ENCODE measurements at places on chromosomes 2 and 18.

DNA sequence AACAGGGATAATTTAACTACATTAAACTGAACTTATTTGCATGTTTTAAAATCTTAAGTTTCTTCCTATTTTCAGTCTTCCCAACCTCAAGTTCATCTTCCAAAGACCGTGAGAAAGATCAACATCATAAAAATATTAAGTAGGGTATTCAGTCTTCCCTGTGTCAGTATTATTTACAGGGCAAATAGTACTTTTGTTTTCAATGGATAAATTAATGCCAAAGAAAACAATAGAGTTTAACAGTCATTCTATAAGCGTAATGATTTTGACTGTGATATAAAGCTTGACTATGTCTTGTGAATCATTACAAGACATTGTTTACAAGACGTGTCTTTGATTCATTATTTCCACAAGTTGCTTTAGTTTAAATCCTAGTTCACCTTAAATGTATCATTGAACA lies 48.0 kb upstream of the NRXN1 start:
- DNase-seq, result no peak

- no peak for DNase-seq
These were observed 14.9 kb downstream of the LPIN2 start for GRCh38 chr18:2997846-2998564.

GRCh38 chr18:39586741-39587140 lies 2021.1 kb upstream of the CELF4 start:
- DNase-seq, result no peak

- DNase-seq, result no peak
These were observed 2.6 kb downstream of the RAB27B start for GRCh38 chr18:54830866-54831265.

GRCh38 chr2:181780047-181780651 lies 99.8 kb upstream of the NEUROD1 start:
- DNase-seq, result no peak

GRCh38 chr2:10417551-10418335 lies 30.4 kb downstream of the ODC1 start:
- no peak for DNase-seq

GRCh38 chr2:138298120-138298814 lies 203.3 kb upstream of the SPOPL start:
- no peak for DNase-seq

GRCh38 chr2:27152102-27152795 lies 3.4 kb downstream of the TCF23 start:
- no peak for DNase-seq

GRCh38 chr2:59047373-59047995 lies 806.4 kb upstream of the FANCL start:
- no peak for DNase-seq

DNA sequence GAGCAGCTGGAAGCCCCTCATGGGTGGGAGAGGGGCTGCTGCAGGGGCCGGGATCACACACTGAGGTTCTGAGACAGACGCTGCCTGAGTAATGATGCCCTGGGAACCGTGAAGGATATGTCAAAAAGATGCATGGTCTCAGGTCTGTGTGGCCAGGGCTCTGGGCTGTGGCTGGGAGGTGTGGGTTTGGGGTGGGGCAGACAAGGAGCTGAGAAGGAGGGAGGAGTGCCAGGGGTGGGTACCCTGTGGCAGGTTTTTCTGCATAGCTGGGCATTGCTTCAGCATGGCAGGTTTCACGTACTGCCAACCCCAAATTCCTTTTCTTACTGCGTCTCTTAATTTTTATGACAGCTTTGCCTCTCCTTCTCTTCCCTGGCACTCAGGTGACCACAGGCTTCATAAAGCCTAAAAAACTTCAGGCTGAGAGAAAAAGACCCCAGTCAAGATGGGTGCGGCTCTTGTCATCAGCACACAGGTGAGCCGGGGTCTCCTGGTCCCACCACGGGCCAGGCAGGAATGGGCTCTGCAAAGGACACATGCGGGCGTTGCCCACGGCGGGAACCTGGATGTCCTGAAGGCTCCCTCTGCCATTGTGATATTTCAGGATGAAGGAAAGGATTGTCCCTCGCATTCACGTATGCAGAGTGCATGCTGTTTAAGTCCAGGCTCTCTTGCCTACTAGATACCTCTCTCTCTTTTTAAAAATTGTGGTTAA lies 18.0 kb downstream of the MALL start:
- no peak for DNase-seq

DNA sequence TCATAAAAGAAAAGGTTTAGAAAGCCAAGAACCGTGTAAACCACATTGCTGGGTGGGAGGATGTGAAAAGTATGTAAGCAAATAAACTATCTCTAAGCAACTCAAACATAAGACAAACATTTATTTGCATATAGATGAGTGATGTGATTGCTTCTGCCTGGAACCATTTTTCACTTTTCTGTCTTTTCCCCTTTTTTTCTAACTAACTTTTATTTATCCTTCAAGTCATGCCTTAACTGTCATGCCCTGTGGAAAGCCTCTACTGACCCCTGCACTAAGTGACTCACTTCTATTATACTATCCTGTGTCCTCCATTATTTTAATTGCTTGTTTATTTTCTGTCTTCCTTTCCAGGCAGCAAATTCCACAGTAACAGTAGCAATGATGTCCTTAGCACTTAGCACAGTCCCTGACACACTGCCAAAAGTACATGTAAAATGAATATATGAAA lies 87.5 kb upstream of the CTAGE1 start:
- DNase-seq, result no peak

DNA sequence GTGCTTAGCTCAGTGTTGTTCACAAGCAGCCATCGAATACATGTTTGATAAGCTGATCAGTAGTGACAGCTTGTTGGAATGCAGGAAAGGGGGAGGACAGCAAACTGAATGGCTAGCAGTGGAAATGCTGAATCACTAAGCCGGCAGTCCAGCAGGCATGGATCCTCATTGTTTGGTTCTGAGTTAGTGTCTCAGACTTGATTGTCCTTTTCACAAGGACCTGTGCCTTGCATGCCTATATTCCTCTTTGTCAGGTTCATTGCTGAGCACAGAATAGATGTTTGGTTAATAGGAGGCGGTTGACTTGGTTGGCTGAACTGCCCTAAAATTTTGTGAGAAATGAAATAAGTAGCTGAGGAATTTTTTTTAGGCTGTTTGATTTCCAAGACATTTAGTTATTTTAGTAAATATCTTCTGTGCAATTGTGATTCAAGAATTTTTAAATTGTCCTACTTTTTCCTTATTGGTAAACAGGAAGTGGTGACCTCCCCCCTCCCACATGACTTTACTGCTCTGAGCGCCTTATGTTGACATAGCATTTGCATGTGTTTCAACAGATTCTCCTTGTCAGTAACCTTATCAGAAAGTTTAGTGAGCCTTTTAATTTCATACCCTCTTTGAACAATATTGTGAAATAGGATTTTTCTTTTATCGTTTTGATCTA lies 21.4 kb upstream of the STON1 start:
- DNase-seq, result no peak

GRCh38 chr18:24964216-24964615 lies 387.8 kb downstream of the ZNF521 start:
- DNase-seq, result no peak

DNA sequence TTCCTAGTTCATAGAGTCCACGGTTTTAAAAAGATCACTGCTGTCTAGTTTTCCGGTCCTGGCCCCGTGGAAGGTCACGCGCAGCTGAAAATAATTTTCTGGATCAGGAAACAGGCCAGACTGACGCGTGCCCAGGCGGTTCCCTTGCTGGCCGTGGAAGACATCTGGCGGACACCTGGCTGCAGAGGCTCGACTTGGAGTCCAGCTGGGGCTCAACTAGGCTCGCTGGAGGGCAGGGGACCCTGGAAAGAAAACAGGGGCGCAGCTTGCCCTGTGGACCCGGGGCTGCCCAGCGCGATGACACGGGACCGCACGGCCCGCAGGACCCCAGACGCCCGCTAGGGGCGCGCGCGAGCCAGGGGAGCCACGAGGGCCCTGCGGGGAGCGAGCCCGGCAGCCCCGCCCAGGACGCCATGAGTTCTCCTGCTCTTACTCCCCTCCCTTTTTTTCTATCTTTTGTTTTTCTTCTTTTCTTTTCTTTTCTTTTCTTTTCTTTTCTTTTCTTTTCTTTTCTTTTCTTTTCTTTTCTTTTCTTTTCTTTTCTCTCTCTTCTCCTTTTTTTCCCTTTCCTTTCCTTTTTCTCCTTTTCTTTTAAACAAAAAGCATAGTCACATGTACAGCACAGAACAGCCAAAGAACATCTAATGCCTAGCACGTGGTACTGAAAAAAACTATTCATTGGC lies 43.2 kb upstream of the UBE2F start:
- DNase-seq, result no peak

DNA sequence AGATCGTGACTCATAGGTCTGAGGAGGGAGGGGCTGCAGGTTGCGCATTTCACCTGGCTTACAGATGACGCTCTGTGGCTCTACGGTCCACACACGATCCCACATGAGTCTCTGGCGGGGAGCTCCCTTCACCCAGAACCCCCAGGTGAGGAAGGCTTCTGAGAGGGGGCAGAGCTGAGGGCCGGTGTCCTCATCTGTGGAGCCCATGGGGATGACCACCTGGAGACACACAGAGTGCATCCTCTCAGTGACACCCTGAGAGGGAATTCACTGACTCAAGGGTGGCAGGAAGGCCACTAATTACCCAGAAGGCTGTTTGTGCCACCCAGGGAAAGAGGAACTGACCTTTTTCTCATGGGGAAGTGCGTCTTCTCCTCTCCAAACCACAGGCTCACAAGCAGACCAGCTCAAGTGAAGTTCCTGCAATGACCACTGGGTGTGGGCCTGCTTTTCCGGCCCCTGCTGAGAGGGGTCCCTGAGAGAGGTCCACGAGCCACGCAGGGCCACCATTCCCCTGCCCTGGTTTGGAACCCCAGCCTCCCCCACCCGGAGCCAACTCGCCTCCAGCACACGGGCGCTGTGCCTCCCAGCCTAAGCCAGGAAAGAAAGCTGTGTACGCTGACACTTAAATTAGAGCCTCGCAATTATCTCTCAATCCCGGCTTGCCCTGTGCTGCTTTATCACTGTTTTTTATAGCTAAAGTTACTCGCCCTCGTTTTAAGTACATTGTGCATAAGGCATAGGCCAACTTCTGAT lies 114.1 kb downstream of the BCL11A start:
- peak; percentile 75 for DNase-seq

- no peak for DNase-seq
These were observed 499.6 kb upstream of the HS6ST1 start for GRCh38 chr2:128818248-128818647.

GRCh38 chr18:73151086-73151485 lies 283.3 kb upstream of the NETO1 start:
- no peak for DNase-seq
